H4 (cell line): ENCODE measurements at places on chromosomes 7 and 10. TPM values are rescaled to one million over a fixed set of nuclear protein-coding genes. Genes with fewer than 3 reads are reported as not detected.
A peak's percentile ranks its signal among the peaks of the same experiment; 100 is the strongest.

- no peak for DNase-seq
Measured at GRCh38 chr7:98319176-98319575, 37.7 kb downstream of the BRI3 start.

GRCh38 chr7:117839507-117839906 lies 33.7 kb downstream of the CTTNBP2 start:
- DNase-seq = no peak

GRCh38 chr7:120441850-120442249 lies 168.9 kb downstream of the KCND2 start:
- DNase-seq = no peak

DNA sequence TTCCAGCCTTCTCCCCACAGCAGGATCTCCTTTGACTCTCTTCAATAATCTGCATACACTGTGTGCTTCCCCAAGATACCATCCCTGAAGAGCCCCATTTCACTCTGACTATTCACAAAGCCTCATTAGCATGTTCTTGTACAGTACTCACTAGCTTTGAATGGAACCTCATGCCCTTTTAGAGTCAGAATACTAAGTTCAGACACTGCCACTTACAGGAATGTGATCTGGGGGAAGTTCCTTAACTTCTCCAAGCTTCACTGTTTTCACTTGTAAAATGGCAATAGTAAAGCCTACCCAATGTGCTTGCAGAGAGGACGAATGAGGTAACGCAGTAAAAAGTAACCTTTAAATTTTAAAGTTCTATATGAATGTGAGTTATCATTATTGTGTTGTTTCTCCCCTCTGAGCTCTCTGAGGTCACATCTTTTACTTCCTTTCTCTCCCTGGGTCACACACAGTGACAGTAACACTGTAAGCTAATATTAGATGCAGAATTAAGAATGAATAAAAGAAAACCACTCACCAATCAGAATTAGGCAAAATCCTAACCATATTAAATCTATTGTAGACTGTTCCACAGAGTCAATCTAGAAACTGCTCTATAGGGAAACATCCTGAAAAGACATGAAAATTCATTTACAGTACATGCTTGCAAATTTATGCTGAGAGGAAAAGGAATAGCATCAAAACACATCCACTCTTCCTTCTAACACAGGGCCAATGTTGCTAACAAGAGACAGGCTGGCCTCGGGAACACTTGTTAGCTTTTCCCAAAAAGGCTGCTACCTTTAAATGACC lies 64.2 kb upstream of the IL6 start:
- DNase-seq = no peak

DNA sequence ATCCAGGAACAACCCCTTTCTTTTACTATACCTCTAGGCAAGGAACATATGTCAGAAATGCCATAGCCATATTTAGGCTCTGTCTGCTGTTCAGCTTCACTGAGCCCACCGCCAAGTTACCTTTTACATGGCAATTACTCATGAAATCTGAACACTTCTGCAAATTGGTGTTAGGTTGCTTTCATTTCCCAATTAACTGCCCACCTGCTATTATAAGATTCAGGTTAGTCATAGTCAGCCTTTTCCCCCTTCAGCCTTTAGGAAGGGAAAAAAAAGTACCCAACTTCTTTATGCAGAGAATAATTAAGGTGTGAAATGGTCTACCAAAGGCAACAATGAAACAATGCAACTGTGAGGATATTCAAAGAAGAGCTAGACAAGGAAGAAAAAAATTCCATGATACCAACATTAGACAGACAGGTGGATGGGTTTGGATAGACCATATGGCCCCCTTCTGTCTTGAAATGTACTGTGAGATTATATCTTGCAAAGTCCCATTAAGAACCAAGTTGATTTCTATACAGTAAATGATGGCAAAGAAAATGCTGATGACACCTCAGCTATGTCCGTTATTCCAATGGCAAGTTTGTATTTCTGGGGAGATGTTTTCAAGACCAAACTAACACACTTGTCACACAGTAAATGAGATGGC lies 442.1 kb upstream of the NRP1 start:
- DNase-seq = no peak

DNA sequence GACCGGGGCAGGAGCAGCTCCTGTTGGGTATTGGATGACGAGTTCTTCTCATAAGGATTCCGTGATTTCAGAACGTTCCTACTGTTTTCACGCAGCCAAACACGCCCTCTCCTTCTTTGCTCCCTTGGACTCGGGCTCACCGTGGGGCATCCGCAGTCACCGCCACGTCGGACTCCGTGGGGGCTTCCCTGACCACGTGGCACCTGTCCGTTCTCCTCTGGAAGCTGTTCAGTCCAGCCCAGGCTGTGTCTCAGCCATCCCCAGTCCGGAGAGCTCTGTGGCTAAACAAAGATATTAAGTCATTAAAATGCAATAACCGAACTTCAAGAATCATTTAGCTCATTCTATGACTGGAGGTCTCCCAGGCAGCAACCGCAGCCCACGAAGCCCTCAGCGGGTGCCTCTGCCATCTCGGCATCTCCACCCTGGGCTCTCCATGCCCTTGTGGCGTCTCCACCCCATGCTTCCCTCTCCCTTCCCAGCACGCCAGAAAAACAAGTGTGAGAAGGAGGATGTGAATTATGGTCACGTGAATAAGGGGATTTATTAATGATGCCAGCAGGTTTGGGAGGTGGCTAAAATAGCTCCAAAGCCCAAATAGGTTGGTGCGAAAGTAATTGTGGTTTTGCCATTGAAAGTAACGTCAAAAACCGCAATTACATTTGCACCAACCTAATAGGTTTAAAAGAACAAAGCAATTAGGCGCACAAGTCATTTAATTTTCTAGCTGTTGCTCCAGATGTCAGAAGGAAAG lies 224.6 kb upstream of the PPP2R2D start:
- DNase-seq = no peak

DNA sequence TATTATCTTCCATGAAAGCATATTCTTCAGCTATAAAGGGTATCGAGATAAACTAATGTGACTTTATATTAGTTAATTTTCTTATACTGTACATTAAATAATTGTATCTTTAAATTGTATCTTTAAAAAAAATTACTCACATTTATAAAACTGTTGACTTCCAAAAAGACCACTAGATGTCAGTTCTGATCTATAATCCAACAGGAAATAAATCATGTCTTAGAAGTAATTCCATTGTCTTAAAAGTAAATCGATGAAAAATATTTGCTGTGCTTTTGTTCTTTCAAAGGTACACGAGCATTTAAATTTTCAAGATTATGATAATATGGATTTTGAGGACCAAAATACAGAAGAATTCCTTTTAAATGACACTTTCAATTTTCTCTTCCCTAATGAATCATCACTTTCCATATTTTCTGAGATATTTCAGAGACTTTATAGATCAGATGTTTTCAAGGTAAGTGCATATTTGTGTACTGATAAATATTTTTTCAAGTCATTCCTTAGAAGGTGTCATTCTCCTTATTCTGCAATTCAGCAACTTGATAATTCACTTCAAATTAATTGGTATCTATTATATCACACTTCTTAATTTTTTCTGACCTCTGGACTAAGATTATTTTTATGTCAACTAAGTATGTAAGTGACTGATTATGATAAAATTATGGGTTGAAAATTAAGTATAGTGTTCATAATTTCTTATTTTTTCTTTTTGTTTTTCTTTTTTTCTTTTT lies 138.5 kb downstream of the CPED1 start:
- DNase-seq = peak; percentile 9

DNA sequence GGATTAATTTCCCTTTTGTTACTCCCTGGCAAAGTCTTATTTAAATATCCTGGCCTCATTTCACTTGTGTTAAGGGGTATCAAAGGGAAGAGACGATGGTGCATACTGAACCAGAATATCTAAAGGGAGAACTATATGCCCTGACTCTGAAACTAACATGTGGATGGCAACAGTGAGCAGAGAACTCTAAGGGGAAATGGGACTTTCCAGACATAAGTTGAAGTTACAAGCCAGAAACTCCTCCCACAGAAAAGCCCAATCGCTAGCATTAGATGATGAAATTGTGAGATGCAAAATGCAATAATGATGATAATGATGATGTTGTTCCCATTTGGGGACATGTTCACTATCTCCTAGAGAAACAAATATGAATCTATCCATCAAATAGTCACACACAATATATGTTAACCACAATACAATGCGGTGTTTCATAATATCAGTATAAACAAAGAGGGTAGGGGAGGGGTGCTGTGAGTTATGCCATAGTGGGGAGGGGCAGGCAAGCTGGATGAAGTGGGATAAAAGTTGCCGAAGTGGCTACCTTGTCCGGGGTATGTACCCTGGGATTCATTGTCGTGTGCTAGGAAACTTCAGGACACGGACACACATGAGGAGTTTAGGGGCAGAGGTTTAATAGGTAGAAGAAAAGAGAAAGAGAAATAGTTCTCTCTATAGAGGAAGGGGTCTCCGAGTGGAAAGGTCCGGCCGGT lies 37.1 kb downstream of the TMEM229A start:
- DNase-seq = no peak

GRCh38 chr10:28467615-28468014 lies 65.3 kb upstream of the WAC start:
- DNase-seq = no peak

DNA sequence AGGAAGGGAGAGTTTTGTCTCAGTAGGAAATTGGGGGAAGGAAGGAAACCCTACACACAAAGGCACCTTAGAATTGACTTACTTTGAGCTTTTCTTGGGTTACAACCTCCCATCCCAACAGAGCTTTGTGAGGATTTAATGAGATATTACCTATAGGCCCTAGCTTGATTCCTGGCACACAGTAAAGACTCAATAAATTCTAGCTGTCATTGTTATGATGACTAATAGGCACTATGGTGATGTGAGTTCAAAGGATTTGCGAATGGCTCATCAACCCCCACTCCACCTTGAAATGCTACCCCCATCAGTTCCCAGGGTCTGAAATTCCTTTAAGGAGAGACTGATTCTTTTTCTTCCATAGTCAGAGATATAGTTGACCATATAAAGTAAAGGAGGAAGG lies 67.9 kb upstream of the SMNDC1 start:
- DNase-seq = no peak

DNA sequence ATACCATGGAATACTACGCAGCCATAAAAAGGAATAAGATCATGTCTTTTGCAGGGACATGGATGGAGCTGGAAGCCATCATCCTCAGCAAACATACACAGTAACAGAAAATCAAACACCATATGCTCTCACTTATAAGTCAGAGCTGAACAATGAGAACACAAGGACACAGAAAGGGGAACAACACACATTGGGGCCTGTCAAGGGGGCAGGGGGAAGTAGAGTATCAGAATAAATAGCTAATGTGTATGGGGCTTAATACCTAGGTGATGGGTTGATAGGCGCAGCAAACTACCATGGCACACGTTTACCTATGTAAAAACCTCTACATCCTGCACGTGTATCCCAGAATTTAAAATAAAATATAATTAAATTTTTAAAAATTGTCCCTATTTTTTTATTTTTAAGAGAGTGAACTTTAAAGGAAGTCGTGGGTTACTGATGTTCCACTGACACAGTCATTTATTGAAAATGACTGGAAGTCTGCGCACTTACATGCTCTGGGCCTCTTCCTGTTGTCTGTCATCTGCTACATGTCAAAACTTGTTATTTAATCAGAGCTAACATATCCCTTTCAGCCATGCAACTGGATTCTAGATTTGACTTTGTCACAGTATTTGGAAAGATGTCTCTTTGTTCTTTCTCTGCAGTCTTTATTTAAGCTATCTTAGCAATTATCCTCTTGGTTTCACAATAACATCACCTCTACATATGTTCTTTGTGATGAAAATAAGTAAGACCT lies 73.7 kb upstream of the ABCB5 start:
- no peak for DNase-seq

DNA sequence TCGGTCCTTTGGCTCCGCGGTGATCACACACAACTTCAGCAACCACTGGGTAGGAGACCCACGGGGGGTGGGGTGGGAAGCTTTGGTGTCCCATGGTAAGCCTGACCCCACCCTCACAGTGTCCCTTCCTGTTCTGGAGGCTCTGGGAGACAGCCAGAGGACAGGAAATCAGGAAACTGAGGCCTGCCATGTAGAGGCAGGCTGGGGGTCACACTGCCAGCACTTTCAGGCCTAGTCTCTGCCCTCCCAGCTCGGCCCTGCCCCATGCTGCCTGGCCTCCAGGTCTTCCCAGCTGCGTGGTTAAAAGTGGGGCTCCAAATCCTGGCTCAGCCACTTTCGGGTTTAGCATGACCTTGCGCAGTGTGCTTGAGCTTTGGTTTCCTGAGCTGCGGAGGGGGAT lies 10.9 kb downstream of the AQP1 start:
- no peak for DNase-seq

GRCh38 chr10:22620140-22620857 lies 94.1 kb downstream of the PIP4K2A start:
- peak; percentile 84 for DNase-seq

DNA sequence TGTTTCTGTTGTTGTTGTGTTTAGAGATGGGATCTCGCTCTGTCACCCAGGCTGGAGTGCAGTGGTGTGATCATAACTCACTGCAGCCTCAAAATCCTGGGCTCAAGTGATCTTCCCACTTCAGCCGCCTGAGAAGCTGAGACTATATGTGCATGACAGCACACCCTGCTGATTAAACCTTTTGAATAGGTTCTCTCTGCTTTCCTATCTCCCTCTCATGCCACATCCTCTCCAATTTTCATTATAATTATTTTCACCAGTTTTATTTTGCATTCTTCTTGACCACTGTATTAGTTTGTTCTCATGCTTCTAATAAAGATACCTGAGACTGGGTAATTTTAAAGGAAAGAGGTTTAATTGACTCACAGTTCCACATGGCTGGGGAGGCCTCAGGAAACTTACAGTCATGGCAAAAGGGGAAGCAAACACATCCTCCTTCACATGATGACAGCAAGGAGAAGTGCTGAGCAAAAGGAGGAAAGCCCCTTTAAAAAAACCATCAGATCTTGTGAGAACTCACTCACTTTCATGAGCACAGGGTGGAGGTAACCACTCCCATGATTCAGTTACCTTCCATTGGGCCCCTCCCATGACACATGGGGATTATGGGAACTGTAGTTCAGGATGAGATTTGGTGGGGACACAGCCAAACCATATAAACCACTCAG lies 12.9 kb downstream of the AGK start:
- DNase-seq = no peak

DNA sequence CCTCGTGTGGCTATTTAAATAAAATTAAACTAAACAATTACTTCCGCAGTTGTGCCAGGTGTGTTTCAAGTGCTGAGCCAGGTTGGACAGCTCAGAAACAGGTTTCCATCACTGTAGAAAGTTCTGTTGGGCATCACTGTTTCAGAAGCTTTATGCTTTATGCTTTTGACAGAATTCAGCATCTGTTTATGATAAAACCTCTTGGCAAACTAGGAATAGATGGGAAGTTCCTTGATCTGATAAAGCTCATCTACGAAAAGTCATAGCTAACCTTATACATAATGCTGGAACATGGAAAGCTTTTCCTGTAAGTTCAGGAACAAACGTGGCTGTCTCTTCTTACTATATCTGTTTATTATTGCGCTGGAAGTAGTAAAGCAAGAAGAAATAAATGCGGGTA lies 143.4 kb downstream of the DOCK1 start:
- no peak for DNase-seq

Gene CELF2
- total RNA-seq = 0.72 and 0.77 TPM in 2 replicates

Gene GNG11
- total RNA-seq = 57.1 and 58.5 TPM in 2 replicates

Gene ZNF679
- not detected in 2 replicates for total RNA-seq

Gene ANKRD30A
- 0.41 and 1.2 TPM in 2 replicates for total RNA-seq

Gene VSTM4
- total RNA-seq = 0.23 and 0.29 TPM in 2 replicates

Gene NCF1
- total RNA-seq = not detected in 2 replicates

Gene STAG3
- 0.35 TPM in 1 of 2 replicates, not detected in the other for total RNA-seq

Gene OPALIN
- total RNA-seq = not detected in 2 replicates

Gene DENND11
- total RNA-seq = 6.1 and 7.8 TPM in 2 replicates

Gene TBATA
- total RNA-seq = not detected in 2 replicates

Gene HOGA1
- total RNA-seq = 0.97 and 1.3 TPM in 2 replicates
